ENCODE measurements at places on chromosomes 12 and 14.

- no peak for DNase-seq
Observed at GRCh38 chr14:83433618-83434017, 1900.0 kb upstream of the SEL1L start.

DNA sequence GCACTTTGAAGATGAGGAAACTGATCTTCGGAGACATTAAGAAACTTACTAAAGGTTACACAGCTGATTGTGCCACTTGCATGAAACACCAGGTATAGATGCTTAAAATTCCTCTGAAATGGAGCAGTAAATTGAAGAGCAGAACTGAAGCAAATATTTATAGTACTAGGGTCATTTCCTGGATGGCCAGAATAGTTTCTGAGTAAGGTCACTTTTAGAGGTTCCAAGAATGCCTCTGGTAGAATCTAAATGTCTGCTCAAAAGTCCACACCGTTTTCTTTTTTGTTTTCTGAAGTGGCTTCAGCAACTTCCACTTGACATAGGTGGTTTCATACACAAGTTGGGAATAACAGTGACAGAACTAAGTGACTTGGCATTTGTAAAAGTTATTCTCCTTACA, 19.4 kb downstream of the TPH2 start:
- no peak for DNase-seq

GRCh38 chr12:1630133-1630826, 1.2 kb downstream of the WNT5B start:
- no peak for DNase-seq

GRCh38 chr12:130668286-130669204, 47.6 kb downstream of the RIMBP2 start:
- DNase-seq, result no peak

GRCh38 chr12:125167658-125168057, 102.4 kb downstream of the AACS start:
- no peak for DNase-seq

DNA sequence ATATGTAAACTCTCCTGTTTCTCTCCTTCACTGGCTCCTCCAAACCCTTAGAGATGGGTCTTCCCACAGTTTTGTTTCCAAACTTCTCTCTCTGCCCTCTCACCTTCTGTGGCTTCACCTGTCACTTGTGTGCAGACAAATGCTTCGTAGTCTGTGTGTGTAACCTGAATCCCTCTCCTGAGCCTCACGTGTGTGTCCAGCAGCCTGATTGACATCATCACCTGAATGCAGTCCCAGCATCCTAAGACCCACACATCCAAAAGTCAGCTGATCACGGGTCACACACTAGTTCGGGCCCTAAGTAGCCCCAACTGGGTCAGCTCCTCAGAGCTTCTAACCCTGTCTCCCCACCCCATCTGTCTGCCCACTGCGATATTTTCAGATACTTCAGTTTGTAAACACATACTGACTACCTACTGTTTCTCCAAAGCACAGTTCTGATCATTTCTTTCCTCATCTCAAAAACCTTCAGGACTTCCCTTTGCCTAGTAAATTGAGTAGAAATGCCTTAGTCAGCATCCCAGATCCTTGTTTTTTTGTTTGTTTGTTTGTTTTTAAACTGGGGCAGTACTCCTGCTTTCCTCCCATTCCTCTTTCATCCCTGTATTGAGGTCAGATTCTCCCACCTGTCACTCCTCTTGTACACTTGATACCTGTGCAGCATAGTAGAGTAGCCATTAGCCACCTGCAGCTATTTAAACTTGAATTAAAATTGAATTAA, 23.7 kb downstream of the FNTB start:
- no peak for DNase-seq

DNA sequence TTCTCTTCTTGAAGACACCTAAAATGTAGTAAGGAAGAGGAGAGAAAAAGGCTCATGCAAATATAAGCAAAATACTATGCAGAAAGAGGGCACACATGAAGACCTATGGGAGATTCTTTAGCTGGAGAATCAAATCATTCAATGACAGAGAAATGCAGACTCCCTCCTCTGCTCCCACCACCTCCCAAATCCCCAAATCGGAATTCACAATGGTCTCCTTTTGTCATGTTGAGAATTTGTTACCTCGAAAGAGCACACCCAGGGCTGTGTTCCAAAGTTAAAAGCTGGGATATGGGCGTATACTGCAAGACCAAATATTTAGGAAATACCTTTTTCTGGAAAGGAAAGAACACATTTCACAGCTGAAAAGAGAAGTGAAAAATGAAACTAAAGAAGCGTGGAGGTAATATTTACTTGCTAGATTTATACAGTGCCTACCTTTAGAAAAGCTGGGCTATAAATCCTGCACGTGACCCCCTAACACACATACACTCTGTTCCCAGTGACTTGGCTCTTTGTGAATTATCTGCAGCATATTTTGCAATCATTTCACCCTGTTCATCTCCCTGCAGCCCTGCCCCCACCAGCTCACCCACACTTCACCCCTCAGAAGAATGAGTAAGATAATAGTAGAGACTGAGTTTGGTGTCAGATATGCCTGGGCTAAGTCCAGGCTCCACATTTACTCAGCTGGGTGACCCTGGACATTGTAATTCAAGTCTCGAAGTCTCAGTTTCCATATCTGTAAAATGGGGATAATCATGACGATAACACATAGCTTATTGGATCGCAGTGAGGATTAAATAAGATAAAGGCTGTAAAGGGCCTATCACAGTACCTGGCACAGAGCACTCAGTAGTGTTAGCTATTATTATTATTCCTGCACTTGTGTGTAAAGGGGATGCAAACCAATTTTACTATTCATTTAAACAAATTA, 2.9 kb upstream of the CACNA1C start:
- no peak for DNase-seq

- DNase-seq, result no peak
Observed at GRCh38 chr14:84029246-84029645, 1500.7 kb upstream of the FLRT2 start.

GRCh38 chr12:114547636-114548035, 136.3 kb downstream of the TBX3 start:
- no peak for DNase-seq

DNA sequence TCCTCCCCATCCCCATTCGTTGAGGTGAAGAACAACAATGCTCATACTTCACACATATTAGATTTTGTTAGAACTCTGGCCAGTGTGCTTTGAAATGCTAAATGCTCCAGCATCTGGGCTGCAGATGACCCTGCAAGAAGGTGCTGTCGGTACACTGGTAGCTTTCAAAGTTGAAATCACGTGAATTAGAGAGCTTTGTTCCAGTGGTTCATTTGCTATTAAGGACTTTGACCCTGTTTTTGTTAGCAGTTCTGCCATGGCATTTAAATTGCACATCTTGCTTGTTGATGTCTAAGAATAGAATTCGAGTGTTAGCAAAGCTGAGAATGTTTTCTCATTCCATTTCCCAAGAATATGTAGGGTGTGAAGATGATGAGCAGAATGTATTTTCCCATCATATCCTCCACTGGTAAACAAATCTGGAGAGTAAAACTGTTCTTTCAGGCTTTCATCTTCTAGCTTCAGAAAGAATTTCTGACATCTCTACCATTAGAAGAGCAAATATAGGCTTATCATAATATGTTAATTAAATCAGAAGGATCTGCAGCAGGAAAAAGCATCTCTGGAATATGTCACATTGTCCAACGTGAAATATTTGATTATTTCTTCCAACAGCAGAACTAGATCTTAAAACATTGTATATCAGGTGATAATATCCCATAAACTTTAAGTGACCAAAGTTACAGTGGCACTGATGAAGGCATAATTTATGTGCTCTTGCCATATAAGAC, 98.8 kb upstream of the PDE3A start:
- DNase-seq, result no peak

DNA sequence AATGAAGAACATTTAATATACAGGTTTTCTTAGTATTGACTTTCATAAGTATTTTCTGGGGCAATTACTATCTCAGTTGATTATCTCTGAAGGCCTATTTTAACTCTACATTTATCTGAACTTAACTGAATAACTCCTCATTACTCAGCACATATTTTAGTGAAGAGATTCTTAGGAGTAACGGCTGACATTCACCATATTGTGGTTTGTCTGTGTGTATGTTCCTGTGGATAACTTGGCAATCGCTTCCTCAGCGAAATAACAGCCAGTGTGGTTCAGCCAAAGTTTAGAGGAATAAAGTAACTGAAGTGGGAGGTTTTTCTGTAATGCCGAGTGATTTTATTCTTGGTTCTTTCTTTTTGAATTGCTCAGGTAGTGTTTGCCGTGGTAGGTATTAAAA, 168.0 kb downstream of the RAD51B start:
- no peak for DNase-seq

DNA sequence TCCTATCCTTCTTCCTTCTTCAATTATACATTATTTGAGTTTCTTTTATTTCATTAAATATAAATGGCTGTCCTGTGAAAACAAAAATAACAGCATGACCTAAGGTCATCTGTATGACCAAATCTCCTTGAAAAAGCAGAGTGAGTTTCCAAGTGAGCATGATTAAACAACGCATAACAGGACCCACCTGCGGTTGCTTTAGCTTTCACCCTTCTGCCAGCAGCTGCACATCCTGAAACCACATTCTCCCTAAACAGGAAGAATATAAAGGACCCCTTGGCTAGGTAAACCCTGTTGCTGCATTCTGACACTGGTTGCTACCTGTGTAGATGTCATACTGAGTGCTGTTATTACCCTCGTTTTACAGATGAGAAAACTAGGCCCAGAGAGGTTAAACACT, 42.8 kb upstream of the CPM start:
- no peak for DNase-seq

GRCh38 chr12:93335603-93336162, 42.0 kb upstream of the NUDT4 start:
- DNase-seq, result no peak

GRCh38 chr12:124240493-124240892, 54.4 kb upstream of the RFLNA start:
- DNase-seq, result no peak

- no peak for DNase-seq
Observed at GRCh38 chr12:73221836-73222235, 949.7 kb downstream of the TRHDE start.

- no peak for DNase-seq
Observed at GRCh38 chr12:34390171-34390841, 368.0 kb downstream of the ALG10 start.

- no peak for DNase-seq
Observed at GRCh38 chr14:63478010-63478409, 65.2 kb downstream of the PPP2R5E start.

GRCh38 chr12:22415342-22416309, 81.1 kb upstream of the ST8SIA1 start:
- DNase-seq, result no peak

DNA sequence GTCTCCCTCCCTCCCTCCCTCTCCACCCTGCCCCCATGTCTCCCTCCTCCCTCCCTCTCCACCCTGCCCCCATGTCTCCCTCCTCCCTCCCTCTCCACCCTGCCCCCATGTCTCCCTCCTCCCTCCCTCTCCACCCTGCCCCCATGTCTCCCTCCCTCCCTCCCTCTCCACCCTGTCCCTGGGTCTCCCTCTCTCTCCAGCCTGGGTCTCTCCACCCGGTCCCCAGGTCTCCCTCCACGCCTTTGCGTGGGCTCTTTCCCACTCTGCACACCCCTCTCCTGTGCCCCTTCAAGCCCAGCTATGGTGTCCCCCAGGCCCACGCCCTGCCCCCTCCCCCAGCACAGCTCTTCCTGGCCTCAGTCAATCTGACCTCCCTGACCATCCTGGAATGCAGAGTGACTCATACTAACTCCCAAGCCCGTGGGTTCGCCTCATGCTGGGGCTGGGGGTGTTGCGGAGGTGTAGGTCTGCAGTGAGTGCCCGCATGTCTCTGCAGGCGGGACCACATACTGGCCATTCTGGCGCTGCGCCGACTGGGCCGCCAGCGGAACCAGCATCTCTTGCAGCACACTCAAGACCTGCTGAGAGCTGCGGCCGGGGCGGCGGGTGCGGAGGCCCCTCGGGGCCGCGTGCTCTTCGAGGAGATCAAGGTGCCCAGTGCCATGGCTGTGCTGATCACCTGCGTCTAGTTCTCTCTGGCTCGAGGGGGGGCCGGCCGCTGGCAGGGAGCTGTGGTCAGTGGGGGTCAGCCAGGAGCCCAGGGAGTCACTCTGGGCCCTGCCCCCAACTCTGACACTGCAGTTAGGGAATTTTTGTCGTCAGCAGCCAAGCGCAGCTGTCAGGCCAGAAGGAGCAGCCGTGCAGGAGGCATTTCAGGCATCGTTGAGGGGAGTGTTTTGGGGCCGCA, 13.5 kb upstream of the TNFAIP2 start:
- peak; percentile 46 for DNase-seq

GRCh38 chr12:27343255-27344000, 10.8 kb downstream of the BMAL2 start:
- DNase-seq, result peak; percentile 28

GRCh38 chr14:68245146-68246073, 425.8 kb downstream of the RAD51B start:
- no peak for DNase-seq

DNA sequence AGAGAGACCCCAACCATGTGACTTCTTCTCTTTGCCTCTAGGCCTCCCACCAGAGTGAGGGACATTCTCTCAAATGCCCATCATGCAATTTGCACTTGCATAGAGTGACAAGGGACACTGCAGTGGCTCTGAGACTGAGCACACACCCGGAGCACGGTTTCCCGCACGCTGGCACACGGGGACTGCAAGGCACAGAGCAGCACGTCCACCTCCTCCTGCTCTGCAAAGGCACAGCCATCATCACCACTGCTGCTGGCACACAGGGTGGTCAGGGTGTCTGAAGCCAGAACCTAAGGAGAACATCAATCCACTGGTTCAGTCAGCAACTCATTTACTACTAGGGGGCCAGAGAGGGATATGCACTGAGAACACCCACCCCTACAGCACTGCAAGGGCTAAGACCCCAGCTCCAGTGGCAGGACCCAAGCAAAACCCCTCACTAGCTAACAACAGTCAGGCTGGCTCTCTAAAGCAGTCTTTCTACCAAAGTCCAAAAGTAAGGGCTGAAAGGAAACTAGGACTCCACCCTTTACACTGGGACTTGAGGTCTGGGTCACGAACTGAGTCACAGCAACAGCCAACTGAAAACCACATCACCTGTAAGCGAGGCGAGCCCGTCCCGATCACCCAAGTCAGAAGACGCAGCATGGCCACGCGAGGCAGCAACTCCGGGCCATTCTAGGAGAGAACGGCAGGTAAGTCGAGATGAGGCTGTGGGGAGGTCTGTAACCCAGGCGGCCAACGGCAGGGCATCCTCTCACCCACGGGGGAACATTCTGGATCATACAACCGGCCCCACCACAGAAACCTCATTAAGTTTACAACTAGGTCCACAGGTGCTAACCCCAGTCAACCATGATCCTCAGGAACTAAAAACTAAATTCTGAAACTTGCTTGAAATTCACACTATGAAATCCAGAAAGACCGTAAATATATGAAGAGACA, 37.9 kb downstream of the GCN1 start:
- DNase-seq, result no peak

GRCh38 chr14:97544571-97544970, 747.4 kb downstream of the VRK1 start:
- no peak for DNase-seq

DNA sequence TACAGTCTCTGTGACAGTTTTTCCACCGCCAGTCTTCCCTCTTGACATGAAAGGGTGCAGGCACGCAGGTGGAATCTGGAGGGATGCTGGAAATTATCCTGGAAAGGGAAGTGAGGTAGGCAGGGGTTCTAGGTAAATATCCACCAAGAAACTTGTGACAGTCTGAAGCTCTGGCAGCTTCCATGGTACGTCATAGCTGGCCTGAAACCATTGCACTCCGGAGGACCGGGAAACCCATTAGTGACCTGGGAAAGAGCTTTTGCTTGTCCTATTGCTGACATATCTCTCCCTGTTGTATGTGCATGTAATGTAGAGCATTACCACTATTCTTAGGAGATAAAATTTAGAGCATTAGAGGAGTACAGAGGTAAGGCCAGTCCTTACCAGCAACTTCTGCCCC, 275.9 kb downstream of the EGLN3 start:
- no peak for DNase-seq

GRCh38 chr14:69776875-69777453, 10.0 kb downstream of the SRSF5 start:
- no peak for DNase-seq
